GM13976 (cell line): ENCODE measurements at places on chromosomes 11 and 22.

- DNase-seq = no peak
These were observed 60.0 kb upstream of the NECTIN1 start for GRCh38 chr11:119788911-119789560.

DNA sequence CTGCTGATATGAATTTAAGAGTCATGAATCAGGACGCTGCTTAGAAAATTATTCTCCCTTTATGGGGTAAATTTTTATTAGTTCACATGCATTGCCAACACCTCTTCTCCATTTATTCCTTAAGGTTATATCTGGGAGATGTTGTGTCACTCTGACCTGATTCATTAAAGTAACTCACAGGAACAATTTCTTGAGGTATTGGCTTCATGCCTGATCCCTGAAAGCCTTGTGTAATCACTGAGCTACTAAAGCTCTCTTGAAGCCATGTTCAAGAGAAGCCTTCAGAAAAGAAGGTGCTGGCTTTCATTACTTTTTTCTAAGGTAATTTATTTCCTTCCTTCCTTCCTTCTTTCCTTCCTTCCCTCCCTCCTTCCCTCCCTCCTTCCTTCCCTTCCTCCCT lies 420.6 kb downstream of the RAB38 start:
- DNase-seq = no peak

GRCh38 chr22:22787151-22787550 lies 100.5 kb upstream of the IGLL5 start:
- no peak for DNase-seq

DNA sequence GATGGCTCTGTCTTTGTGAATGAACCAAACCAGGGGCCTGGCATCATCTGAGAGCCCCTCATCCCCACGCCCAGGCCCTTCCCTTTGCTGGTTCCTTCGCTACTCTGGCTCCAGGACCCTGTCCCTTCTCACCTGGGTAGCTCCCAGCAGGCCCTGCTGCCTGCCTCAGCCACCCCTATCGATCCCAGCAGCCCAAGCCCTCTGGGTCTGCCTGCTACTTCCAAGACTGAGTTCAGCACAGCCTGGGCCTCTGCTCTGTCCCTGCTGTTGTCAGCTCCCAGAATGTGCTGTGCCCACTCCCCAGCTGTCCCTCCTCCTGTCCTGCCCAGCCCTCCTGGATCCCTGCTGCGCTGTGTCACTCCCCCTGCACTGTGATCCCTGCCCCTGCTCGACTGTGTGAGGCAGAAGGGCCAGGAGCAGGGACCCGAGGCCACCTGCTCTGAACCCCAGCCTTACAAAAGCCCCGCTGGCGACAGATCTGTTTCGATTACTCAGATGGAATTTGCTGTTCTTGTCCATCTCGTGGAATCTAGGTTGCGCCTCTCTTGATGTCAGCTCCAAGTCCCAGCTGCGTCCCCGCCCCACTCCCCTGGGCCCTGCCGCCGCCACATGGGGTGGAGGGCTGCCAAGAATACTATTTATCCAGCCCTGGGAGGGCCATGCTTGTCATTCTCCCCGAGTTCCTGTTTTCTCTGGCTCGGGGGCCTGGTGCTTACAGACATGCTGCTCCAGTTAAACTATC lies 13.0 kb downstream of the MRPL21 start:
- DNase-seq = no peak

DNA sequence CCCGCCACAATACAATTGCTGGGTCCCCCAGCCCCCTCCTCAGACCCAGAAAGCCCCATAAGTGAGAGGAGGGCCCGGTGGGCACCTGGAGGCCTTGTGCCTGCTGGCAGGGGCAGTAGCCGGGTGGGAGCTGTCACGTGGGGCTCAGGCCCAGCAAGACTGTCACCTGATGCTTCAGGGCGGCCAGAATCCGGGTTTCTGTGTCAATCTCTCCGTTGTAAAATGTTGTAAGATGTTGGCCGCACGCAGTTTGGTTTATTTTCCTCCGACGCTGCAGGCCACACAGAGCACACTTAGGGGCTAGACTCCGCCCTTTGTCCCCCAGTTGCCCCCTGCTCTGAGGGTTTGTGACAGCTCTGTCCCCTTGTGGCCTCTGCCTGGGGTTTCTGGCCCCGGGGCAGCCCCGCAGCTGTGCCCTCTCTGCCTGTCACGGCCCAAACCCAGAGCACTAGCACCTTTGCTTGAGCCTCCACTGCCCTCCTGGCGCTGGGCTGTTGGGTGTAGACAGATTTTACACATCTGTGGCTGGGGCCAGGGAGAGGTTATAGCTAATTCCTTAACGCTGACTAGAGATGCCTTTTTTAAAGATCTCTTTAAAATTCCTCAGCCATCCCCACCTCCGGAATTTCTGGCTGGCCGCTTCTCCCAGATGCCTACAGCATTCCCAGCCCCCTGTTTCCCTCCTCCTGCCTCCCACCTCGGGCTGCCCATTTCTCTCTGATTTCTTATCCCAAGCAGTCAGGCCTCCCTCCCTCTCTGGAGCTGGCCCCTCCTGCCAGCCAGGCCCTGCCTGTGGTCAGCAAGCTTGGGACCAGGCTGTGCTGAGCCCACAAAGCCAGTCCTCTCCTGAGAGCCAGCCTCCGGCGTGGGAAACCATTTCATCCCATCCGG lies 3.2 kb upstream of the PRR5 start:
- DNase-seq = no peak

DNA sequence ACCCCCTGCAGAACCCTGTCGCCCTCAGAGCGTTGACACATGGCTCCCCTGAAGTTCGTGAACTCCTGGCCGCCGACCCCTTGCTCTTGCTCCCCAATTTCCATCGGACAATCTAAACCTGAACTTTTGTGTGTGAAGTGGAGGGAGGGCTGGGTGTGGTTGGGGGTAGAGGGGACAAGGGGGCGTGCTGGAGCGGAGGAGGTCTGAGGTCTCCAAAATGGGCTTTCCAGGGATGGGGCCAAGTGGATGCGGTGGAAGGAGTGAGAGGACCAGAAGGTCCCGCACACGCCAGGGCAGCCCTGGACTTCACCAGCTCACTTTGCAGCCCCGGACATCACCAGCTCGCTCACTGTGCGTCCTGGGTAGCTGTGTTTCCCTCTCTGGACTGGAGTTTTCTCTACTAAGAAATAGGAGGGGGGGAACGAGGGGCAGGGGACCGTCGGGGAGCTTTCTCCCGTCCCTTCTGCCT lies 18.6 kb downstream of the CREB3L1 start:
- no peak for DNase-seq
